ENCODE measurements at places on chromosomes 7 and 10.

GRCh38 chr10:72728462-72728861 is 36.5 kb downstream of the MCU start:
- no peak for DNase-seq

DNA sequence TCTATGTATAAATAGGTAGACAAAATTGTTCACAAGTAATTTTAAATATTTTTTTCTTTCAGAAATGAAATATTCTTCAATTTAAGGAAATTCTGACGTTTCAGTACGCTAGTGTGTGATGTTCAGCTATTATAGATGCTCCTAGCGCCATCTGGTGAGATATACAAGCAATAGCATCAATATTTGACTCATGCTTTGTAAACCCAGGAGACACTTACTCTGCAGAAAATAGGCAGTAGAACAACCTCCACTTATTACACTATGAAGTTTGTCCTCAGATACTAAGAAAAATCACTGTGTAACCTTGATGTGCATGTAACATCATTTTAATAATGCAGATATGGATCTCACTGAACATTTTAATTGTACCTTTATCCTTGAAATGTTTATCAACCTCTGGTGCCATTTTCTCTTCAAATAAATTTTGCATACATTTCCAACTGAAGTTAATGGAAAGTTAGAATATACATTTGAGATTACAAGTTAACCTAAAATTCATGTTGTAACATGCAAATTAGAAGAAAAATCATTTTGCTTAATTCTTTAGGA is 151.5 kb upstream of the FAM3C start:
- peak; percentile 51 for DNase-seq

DNA sequence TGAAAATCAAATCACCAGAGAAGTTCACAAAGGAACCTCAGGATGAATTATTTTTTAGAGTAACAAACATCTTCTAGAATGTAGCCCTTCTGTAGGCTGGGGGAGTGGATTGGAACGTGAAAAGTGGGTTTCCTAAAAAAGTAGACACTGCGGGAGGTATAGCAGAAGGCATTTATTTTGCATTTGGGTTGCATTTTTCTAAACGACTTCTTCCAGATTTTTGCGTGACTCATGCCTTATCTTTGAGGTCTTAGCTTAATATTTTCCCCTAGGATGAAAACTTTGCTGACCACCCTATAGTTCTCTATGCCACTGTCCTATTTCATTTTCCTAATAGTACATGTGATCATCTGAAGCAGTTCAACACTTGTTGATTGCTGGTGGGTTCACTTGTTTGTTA is 112.7 kb upstream of the JCAD start:
- DNase-seq, result no peak

DNA sequence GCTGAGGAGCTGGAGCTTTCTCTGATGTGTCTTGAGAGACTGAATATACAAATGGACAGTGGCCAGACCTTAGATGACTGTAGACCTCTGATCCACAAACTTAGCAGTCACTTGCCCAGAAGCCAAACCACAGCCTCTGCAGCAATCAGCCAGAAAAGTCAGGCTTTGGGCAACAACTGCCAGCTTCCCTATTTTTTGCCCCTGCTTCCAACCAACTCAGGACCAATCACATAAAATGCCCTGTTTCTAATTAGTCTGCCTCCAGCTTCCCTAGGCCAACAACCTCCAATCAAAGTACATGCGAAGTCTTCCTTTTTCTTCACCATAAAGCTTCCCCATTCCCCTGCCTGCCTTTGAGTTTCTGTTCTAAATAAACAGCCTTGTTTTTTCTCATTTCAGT is 37.8 kb upstream of the CACUL1 start:
- DNase-seq, result no peak

- no peak for DNase-seq
Observed at GRCh38 chr7:74317146-74317782, 28.1 kb downstream of the CLIP2 start.

DNA sequence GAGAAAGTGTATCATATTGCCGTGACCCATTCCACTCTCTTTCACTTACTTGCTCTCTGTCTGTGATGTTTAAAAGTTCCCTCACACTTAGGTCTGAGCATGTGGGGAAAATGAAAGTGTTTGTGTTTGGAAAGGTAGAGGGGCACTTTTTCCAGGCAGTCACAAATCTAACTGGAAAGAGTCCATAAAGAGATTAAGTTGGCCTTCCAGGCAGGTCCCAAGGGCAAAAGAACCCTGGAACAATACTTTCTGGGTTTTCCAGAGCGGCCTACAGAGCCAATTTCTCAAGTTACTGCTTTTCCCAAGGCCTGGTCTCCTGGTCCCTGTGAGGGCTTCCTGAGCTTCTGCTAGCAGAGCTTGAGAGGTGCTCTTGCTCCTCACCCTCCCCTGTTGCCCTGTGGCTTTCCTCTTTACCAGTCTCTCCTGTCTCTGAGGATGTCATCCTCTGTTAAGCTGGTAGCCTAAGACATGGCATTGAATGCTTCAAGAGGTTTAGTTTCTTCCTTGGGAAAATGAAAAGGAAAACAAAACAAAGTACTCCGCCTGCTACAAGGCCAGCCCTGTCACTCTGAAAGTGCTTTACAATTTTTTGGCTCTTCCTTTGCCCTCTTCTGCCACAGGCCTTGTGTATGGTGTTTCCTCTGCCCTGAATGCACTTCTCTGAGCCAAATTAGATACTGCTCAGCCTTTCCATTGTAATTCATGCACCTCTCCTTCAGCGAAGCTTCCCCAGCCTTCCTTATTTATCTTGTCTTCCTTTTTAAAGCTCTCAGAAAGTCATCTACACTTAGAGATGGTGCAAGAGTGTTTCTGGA is 20.1 kb downstream of the TES start:
- no peak for DNase-seq

DNA sequence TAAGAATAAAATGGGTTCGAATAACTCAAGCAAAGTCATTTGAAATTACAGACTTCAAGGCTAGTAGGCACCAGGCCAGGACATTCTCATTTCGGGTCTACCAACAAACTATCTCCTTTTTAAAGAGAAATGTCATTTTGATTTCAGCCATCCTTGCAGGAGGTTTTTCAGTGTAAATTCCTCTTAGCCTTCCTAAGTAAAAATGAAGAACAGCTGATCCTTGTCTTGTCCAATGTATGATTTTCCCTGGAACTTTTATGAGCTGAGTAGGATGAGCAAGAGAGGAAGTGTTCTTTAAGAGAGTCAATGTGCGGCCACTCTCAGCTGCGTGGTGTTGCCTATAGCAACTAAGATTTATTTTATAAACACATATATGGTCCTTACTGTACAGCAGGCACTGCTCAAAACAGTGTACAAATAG is 110.1 kb downstream of the PLCE1 start:
- DNase-seq, result no peak

- peak; percentile 38 for DNase-seq
Observed at GRCh38 chr7:70694971-70695794, 436.8 kb upstream of the GALNT17 start.

DNA sequence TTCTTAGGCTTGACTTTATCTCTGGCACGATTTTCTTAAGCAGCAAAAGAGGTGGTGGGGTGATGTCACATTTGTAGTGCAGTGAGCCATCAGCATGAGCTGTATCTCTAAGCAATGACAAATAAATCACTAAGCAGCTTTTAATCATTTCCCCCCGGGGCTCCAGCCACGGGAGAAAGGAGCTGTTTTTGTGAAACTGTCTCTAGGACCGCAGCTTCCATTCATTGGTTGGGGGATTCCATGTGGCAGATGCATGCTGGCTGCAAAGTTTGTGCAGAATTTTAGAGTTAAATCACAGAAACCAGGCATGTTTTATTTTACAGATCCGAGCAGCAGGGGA is 464 bp downstream of the KIAA1217 start:
- peak; percentile 39 for DNase-seq

- no peak for DNase-seq
Observed at GRCh38 chr10:60778971-60779796, 906 bp downstream of the CDK1 start.

DNA sequence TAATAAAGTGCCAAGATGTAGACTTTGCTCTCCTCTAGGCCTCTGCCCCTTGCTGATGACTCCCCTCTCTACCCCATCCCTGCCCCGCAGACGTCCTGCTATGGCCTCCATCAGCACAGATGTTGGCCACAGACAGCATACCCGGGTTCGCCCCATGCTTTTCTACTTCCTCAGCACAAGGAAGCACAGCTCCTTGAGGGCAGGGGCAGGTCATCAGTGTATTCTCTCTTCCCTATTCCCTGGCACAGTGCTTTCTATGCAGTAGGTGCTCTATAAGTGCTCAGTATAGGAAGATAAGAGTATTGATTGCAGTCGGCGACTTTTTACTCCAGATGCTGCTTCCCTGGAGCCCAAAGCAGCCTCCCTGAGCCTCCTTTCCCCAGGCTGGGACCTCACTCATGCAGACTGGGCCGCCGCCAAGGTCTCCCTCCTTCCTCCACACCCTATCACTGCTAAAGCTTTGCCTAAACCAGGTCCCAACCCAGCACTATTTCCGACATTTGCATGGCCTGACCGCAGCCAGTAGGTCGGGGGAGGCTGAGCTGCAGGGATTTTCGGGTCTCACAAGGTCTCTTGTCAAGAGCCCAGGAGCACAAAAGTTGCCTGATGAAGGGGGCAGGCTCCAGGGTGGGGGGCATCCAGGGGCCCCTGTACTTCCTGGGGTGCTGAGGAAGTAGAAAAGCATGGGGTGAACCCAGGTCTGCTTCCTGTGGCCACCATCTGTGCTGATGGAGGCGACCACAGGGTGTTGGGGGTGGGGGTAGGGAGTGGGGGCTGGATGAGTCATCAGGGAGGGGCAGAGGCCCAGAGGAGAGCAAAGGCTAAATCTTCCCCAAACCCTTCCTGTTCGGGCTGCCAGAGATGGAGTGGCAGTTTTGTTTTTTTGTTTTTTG is 8.0 kb downstream of the CALHM3 start:
- peak; percentile 88 for DNase-seq

GRCh38 chr10:49837685-49838084 is 75.6 kb upstream of the OGDHL start:
- DNase-seq, result no peak

DNA sequence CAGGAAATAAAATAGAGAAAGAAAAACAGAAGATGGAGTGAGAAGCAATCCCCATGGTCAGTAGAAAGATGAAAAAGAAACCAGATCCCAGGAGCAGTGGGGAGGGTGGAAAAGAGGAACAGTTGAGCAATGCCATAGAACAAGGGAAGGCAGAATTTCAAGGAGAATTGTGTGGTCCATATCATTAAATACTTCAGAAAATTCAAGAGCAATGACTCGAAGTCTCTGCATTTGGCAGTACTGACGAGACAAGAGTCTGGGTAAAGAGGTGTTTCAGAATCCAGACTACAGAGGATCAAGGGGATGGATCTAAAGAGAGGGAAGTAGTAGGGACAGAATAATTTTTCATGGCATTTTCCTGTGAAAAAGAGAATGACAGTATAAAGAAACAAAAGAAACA is 512.6 kb downstream of the PHTF2 start:
- no peak for DNase-seq

- DNase-seq, result no peak
Observed at GRCh38 chr10:13751191-13751764, 164.5 kb downstream of the PRPF18 start.

DNA sequence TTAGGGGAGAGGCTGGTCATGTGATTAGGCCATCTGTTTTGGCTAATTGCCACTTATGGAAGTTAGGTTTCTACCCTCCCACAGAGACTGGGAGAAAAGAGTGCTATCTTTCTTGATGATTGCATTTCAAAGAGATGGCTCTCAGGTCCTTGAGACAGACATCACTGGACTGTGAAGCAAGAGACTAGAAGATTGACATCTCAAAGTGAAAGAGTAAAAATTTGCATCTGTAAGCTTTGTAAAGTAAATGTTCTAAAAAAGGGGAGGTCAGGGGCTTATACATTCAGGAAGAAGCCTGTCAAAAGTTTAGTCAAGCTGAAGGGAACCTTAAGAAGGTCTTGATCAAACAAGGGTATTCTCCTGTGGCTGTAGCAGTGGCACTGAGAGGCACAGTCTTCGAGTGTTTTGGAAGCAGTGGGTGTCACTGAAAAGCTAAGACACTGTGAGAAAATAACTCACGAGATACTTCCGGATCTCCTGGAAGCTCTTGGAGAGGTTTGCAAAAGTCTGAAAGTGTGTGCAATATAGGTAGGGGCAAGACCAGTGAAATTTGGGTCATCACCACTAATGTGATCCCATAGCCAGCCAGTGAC is 342.1 kb downstream of the PHF14 start:
- peak; percentile 12 for DNase-seq

- peak; percentile 45 for DNase-seq
Observed at GRCh38 chr7:2203766-2204300, 28.9 kb downstream of the MAD1L1 start.

- DNase-seq, result no peak
Observed at GRCh38 chr7:130142654-130143333, 62.4 kb downstream of the TMEM209 start.

GRCh38 chr10:100828738-100829096 is 83.3 kb downstream of the PAX2 start:
- DNase-seq, result peak; percentile 70

- no peak for DNase-seq
Observed at GRCh38 chr7:153401795-153402720, 642.5 kb downstream of the ACTR3B start.

GRCh38 chr7:100802951-100803350 is 24.4 kb downstream of the EPHB4 start:
- no peak for DNase-seq

GRCh38 chr7:105024734-105025133 is 10.7 kb downstream of the KMT2E start:
- no peak for DNase-seq

- DNase-seq, result no peak
Observed at GRCh38 chr7:42614636-42615035, 297.2 kb downstream of the C7orf25 start.

DNA sequence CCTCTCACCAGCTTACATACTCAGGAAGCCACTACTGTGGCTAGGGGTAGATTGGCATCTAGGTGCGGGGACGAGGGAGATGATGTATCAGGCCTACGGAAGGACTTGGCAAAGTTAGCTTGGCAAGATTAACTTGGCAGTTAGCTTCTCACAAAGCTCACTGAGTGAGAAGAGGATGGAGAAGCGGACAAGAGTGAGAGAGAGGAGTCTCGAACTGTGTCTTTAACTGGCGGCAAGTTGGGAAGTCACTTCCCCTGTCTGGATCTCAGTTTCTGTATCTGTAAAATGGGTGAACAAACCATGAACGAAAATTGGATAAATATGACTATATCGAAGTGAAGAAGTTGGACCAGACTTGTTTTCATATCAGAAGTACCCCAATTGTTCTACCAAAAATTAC is 9.5 kb upstream of the MLXIPL start:
- DNase-seq, result no peak

GRCh38 chr10:99346247-99346646 is 17.1 kb downstream of the CNNM1 start:
- no peak for DNase-seq

- DNase-seq, result no peak
Observed at GRCh38 chr7:40701836-40702551, 567.2 kb downstream of the SUGCT start.

DNA sequence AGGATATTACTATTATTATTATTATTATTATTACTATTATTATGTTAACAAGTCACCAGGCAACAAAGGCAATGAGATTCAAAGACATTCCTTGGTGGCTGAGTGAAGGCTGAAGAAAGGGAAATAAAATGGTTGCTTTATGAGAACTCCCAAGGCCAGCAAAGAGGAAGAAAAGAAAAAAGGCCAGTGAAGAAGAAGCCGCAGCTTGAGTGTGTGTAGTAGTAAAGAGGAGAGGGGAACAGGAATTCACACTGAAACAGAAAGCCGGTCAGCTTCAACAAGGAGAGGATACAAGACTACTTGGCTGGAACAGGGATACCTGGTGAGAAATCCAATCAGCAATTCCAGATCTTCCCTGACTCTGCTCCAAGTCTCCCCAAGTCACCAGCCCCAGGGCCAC is 42.4 kb downstream of the PLXNA4 start:
- no peak for DNase-seq

- DNase-seq, result no peak
Observed at GRCh38 chr7:102914585-102914984, 1.8 kb downstream of the LRRC17 start.
